ENCODE measurements at places on chromosomes 4 and X.

- no peak for DNase-seq
Observed at GRCh38 chrX:13658602-13659001, 5.7 kb downstream of the TCEANC start.

DNA sequence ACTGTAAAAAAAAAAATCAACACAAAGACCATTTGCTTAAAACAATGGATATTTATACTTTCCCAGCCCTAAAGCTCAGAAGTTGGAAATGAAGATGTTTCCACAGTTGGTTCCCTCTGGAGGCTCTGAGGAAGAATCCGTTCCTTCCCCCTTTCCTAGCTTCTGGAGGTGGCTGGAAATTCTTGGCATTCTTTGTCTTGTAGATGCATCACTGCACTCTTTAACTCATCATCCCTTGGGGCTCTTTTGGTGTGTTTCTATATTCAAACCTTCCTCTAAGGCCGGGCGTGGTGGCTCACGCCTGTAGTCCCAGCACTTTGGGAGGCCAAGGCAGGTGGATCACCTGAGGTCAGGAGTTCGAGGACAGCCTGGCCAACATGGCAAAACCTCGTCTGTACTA, 78.7 kb downstream of the VCX3A start:
- no peak for DNase-seq

- no peak for DNase-seq
Observed at GRCh38 chr4:79982601-79983322, 90.3 kb downstream of the ANTXR2 start.

DNA sequence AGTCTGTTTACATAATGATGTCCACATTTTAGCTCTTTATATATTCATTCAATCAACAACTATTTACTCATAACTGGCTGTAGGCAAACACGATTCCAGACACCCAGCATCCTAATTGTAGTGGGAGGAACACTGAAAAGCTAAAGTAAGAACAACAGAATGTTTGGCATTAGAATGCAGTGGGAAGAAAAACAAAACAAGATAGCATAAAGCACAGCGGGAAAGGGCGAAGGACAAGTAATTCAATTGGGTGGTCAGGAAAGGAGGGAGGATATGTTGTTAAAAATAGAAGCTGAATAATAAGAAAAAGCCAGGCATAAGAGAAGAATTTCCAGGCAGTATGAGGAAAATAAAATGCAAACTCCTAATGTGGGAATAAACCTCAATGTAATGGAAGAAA, 189.5 kb upstream of the FAT4 start:
- no peak for DNase-seq

GRCh38 chrX:15915959-15916703, 61.5 kb upstream of the AP1S2 start:
- DNase-seq = no peak

GRCh38 chrX:147803948-147804347, 107.8 kb upstream of the FMR1 start:
- no peak for DNase-seq

DNA sequence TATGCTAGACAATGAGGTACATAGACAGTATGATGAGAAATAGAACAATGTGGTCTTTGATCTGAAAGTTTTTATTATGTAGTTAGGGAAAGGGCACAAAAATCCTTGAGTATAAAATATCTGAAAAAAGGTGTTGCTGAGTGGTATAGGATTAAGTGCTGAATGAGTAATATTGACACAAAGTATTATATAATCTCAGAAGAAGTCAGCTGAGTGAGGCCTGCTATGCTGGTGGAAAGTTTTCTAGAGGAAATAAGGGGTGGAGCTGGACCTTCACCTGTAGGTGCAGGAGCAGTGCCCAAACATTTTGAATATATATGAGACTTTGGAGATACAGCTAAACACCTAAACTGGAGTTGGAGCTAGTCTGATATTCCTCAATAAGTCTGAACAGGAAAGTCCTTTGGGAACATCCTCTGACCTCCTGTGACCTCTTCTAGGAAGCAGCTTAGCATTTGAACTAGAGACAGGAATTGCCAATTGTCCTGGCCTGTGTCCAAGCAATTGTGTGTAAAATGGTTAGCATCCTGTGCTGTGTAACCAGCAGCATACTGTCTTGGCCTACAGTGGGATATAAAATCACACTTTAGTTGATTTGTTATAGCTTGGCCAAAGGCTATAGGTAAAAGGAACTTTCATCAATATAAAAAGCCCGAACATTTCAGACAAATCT, 285.3 kb downstream of the ANKRD50 start:
- DNase-seq = no peak

DNA sequence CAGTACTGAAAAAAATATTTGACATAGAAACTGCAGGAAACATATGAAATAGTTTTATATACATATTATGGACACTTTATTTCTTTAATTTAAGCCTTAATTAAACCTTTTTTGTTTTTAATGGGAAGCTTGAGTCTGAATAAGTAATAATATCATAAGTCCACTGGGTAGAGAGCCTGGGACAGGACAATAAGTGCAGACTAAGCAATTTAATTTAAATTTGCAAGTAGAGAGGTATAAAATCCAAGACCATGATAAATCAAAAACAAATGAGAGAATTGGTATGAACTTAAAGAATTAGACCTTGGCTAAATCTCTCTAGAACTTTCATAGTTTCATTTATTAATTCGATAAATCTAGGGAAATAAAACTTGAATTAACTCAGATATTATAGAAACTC, 571.2 kb downstream of the ARAP2 start:
- no peak for DNase-seq

DNA sequence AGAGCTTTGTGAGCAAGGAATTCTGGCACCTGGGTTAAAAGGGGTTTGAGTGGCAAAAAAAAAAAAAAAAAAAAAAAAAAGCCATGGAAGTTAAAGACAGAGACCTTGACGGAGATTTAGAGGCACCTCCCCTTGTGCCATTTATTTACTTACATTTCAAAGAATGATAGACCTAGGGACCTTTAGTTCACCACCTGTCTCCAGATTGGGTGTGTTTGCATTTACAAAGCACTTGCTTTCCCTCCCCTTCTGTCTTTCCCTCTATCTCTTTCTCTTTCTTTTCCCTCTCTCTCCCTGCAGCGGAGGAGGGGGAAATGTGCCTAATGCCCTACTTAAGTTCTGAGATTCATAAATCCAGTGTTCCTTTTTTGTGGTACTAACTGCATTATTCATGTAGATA, 116.0 kb downstream of the IQCM start:
- no peak for DNase-seq
